ENCODE measurements at places on chromosomes 2 and 18.

DNA sequence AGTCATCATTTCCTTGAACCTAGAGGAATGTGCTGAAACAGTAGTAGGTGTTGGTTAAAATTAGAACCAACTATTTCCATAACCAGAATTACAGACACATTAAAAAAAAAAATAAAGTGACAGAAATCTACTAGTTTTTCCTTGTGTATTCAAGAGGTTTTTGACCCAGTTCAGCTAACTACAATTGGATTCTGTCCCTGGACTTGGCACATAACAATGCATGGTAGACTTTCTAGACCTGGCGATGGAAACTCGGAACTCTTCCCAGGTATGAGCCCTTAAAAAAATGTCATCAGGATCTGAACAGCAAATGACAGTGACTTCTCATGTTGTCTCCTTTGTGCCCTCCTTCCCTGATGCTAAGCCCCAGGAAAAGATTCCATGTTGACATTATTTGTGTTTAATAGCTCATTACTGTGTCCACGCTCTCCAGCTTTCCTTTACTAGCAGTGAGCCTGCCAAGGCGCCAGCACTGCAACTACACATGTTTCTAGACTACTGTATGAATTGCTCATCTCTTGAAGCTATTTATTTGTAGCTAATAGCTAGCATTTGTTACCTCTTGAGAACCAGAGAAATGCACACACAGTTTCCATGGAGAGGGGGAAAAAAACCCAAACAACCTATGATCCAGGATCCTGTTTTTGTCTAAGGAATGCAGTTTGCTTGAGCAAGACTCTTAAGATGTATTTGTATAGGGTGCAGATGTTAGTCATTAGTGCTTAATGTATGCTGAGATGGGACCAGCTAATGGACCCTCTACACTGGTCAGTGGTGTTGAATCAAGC lies 148.5 kb downstream of the FMNL2 start:
- DNase-seq, result no peak

- DNase-seq, result no peak
Measured at GRCh38 chr2:161044921-161045320, 115.3 kb upstream of the TANK start.

GRCh38 chr2:15748736-15749323 lies 157.2 kb downstream of the DDX1 start:
- DNase-seq, result no peak

GRCh38 chr18:56083097-56083521 lies 495.1 kb upstream of the TCF4 start:
- DNase-seq, result no peak

- DNase-seq, result no peak
Measured at GRCh38 chr2:7309582-7309981, 392.4 kb downstream of the RNF144A start.

DNA sequence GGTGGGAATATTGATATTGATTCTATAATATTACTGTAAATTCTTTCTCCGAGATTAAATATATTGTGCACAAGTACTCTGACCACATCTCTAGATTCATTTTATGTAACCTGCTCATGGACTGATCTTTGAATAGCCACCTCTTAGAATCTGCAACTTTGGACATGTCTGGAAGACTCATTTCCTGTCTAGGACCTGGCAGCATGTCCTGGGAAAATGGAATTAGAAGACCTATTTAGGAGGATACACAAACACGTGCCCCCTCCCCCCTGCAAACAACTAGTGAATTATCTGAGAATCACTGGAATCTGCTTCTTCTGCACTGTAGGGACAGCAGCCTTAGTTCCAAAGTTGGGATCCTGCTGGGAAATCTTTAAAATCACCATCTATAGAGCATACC lies 94.1 kb downstream of the UBE2E3 start:
- no peak for DNase-seq

GRCh38 chr2:152304836-152305235 lies 30.1 kb upstream of the FMNL2 start:
- no peak for DNase-seq

DNA sequence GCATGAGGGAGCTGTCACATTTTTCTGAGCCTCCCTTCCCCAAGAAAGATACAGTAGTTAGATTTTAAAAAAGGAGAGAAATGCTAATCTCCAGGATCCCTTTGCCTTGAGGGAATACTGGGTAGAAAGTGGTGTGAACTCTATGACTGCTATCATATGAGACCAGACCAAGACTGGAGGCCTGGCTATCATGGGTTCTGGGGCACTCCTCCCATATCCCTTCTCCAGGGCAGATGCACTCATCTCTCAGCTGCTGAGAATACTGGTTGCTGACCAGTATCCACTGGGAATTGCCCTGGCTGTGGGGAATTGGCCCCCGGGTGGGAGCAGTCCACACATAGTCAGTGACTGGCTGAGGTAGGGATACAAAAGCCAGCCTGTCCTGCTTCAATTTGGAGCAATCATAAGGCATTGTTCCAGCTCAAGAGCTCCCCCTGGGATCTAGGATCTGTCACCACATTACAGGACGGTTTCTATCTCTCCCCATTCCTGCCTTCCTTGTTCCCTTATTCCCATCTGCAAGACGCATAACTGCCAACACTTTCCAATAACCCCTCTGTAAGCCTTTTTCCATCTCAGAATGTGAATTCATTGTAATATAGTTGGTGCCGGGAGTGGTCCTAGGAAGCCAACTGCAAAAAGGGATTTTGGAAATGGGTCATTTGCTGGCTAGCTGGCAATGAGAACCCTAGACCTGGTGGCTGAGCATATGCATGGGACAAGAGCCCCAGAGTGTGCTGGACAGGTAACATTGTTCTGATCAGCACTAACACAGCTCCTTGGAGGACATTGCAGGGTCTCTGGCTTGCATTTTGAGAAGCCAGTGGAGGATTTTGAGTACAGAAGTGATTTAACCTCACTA lies 35.4 kb upstream of the REEP1 start:
- DNase-seq, result no peak

DNA sequence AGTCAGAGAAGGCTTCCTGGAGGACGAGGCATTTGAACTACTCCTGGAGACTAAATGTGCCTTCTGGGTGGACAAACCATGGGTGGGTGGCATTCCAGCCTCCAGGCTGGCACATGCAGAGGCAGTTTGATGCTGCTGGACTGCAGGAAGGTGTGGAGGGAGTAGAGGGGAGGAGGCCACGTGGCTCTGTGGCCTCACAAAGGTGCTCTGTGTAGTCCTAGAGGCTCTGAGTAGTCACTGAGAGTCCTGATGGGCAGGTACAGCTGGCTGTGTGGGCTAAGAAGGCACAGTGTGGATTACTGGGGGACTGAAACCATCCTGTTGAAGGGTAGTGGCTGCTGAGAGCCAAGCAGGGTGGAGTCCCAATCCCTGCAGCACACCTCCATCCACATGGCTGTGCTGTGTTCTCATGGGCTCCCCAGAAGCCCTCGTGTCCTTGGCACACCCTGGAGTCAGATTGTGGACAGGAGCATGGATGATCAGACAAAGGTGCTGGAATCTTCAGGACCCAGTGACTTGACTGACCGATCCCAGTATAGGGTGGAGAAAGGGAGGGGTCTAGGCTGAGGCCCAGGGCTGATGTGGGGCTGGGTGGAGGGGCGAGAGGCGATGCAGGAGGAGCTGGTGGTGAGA lies 87.4 kb upstream of the HS6ST1 start:
- DNase-seq, result no peak

GRCh38 chr18:68557183-68557582 lies 157.7 kb downstream of the TMX3 start:
- DNase-seq, result no peak

DNA sequence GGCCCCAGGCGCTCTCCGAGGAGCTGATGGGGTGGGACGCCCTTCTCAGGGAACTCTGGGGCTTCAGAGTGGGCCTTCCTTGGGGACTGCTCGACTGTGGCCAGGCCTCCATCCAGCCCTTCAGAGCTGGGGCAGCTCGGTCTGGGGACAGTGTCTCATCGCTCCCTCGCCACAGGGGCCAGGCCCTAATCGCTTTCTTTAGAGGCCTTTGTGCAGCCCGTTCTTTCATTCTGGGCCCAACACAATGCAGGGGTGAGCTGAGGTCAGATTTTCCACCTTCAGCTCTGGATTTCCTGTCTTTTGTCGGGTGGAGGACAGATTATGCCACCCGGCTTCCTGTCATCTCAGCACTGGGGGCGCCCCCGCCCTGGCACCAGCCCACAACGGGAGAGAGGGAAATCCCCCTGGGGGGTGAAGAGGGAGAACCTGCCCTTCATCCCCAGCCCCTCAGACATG lies 25.2 kb downstream of the MYCN start:
- DNase-seq, result peak; percentile 34

GRCh38 chr2:171318463-171318934 lies 115.3 kb downstream of the METTL8 start:
- no peak for DNase-seq

DNA sequence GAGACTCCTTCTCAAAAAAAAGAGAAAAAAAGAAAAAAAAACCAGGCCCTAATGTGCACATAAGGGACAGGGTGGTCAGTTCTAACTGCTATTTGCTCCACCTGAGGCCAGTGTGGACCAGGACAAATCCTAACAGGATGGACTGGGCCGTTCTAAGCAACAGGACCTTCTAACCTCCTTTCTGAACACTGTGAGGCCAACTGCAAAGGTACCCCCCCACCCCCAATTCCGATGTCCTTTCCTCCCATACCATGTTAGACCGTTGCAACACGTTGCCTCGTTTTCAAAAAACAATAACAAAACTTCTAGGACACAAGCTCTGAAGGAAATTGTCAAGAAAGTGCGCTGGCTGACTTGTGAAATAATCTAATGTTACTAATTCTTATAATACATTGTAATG lies 1.2 kb downstream of the THAP4 start:
- DNase-seq, result no peak

GRCh38 chr2:108614043-108614545 lies 79.8 kb downstream of the LIMS1 start:
- DNase-seq, result no peak

- no peak for DNase-seq
Measured at GRCh38 chr2:30744823-30745222, 62.4 kb downstream of the CAPN13 start.

DNA sequence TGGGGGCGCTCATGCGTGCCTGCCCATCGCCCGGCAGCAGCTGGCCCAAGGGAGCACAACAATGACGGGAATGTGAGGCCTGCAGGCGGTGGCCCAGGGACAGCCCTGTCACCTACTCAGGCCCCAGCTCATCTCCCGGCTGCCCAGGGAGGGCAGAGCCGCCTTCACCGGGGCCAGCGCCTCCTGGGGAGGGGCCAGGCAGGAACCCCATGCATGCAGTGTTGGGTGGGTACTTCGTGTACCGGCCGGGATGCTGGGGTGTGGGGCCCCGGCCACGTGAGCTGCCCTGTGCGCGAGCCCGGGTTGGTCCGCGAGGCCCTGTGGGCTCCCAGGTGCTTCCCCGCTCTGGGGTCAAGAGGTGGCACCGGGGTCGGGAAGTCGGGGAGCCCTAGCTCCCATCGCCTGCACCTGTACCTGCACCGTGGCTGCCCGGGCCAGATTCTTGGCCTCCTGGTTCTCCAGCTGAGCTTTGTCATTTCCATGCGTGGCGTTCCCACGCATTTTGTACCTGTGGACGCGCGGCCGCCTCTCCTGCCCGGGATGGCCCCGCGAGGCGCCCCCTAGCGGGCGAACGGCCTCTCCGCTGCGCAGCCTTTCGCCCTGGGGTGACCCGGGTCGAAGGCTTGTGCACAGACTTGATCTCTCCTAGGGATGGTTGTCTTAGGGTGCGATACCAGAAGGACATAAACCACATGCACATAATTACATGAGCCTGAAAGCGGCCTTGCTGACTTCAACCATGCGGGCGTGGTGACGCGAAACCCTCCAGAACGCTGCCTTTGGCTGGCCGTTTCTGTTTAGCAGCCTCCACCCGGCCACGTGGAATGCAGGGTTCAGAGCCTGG lies 950 bp downstream of the KLHL30 start:
- peak; percentile 18 for DNase-seq

DNA sequence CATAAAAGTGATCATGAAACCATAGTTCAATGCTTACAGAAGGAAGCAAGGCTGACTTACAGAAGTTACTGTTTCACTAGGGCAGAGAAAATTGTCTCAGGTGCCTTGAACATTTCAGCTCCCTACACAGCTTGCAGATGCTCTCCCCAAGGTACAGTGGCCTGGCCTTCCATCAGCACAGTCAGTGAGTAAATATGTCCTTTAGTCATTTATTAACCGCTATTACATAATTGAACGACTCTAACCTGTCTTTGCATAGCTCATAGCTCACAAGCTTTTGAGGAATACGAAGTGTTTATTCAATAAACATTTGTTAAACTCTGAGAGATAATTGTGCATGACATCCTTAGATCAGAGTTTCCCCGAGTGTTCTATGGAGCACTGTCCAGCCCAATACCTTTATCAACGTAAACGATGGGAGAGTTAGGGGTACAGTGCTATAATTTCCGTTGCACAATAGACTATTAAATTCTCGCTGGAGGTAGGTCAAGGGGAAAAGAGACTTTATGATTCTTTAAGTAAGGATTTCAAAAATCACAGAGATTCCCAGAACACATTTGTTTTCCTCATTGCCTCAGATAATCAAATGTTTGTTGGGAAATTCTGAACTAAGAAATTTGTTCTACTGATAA lies 677.8 kb downstream of the TSN start:
- no peak for DNase-seq

GRCh38 chr18:24138409-24138788 lies 463 bp upstream of the CABYR start:
- DNase-seq, result no peak

GRCh38 chr2:65383541-65384488 lies 48.6 kb downstream of the SPRED2 start:
- DNase-seq, result no peak

GRCh38 chr18:31161757-31162418 lies 768 bp downstream of the DSC1 start:
- DNase-seq, result no peak
